Stimulated activated CD4-positive, alpha-beta T cell treated with anti-CD3 and anti-CD28 coated beads, TNF-alpha, amount 100 ng/mL, for 24 hours (primary cell): ENCODE measurements at places on chromosomes 1 and 21.
A peak's percentile ranks its signal among the peaks of the same experiment; 100 is the strongest.

DNA sequence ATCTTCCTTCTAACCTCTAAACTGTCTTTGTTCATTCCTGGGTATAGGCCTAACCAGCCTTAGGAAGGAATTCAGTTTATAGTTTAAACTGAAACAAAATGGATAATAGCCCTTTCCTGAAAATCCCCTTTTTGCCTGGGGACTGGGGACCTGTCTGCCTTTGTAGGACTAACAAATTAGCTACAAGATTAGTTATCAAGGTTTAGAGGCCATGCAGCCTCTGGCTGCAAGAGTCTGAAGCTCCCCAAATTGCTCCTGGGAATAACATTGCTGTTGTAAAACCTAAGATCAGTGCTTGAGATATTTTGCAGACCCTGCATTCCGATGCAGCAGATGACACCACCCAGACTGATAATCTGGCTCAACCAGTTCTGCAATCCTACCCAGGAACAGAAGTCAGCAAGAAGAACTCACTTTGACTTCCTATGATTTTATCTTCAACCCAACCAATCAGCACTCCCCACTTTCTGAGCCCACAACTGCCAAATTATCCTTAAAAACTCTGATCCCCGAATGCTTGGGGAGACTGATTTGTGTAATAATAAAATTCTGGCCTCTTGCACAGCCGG, 96.6 kb upstream of the ETV3 start:
- no peak for DNase-seq

DNA sequence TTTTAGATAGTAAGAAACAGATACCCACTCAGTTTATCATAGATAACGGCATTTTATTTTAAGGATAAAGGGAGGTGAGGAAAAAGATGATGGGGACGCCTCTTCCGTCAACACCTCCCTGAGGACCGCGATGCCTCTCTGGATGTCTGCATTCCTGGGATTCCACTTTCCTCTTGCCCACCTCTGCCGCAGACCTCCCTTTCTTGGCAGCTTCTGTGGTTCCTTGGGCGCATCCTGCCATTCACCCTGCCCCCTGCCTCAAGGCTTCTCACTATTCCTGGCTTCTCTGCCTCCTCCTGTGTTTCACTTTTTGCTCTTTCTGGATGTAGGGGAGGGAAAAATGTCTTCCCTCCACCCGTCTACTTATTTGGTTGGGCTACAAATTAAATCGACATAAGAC, 19.9 kb downstream of the HUNK start:
- DNase-seq = no peak

GRCh38 chr21:37446552-37446951, 80.0 kb downstream of the DYRK1A start:
- no peak for DNase-seq

DNA sequence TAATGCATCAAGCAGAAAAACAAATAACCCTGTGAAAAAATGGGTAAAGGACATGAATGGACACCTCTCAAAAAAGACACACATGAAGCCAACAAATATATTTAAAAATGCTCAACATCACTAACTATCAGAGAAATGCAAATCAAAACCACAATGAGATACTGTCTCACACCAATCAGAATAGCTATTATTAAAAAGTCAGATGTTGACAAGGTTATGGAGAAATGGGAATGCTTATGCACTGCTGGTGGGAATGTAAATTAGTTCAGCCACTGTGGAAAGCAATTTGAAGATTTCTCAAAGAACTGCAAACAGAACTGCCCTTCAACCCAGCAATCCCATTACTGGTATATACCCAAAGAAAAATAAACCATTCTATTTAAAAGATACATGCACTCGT, 86.6 kb upstream of the TNFSF4 start:
- no peak for DNase-seq

GRCh38 chr1:9420835-9421532, 118.3 kb upstream of the SLC25A33 start:
- no peak for DNase-seq

- DNase-seq = no peak
Observed at GRCh38 chr21:16176570-16176969, 446.8 kb downstream of the USP25 start.

DNA sequence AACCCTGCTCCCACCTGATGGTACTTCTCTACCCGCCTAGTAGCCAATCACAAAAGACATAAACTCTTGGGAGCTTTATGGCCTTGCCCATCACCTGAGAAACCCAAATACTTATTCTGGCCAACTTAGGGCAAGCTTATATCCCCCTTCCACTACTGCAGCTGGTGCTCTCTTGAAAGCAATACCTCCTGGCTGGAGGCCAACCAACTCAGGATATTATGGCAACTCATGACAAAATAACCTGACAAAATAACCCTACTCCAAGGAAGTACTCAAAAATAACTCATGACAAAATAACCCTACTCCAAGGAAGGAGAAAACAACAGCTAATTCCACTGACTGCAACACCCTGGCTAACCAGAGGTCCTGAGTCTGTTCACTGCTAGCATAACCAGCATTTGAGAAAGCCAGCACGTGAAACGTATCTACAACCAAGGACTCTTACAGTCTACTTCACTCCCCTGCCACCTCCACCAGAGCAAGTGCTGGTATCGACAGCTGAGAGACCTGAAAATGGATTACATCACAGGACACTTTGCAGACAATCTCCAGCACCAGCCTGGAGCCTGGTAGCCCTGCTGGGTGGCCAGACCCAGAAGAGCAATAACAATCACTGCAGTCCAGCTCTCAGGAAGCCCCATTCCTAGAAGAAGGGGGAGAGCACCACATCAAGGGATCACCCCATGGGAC, 179.9 kb downstream of the COL24A1 start:
- DNase-seq = no peak

GRCh38 chr1:116365857-116366256, 7.2 kb upstream of the ATP1A1 start:
- no peak for DNase-seq

DNA sequence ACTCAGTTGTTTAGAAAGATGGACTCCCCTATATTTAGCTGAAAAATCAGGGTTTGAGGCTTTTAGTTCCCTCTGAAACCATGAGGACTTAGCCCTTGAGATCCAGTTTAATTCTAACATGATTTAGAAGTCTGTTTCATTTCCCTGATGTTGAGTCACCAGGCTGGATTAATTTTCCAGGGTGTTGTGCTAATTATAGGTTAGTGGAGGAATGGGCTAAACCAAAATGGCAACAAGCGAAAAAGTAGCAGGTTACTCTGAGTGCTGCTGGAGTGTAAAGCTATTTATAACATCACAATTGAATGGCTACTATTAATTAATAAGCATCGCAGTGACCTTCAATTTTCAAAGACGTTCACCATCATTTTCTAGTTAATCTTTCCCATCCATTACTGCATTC, 15.5 kb upstream of the USP24 start:
- no peak for DNase-seq

GRCh38 chr1:211788626-211789025, 41.9 kb downstream of the LPGAT1 start:
- DNase-seq = no peak

GRCh38 chr1:16012590-16013219, 5.1 kb downstream of the HSPB7 start:
- peak; percentile 40 for DNase-seq

DNA sequence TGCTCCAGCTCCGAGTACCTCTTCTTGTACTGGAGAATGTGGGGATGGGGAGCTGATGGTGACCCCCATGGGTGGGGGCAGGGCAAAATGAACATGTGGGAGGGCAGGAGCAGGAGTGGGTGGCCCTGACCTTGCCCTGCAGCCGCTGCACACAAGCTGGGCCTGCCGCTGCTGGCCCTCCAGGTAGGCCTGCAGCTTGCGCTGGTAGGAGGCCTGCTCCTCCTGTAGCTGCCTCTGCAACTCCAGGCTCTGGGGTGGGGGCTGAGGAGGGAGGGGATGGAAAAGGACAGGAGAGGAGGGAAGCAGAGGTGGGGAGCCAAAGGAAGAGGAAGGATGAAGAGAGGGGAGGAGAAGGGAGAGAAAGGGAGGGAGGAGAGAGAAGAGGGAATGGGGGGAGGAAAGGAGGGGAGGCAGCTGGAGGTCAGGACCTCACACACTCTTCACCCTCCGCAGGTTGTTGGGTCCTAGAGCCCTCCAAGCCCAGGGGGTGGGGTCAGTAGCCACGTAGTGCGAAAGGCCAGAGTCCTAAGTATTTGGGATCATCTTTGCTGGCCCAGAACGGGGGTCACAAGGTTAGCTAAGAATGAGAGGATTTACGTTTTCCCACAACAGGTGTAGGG, 22.9 kb downstream of the RNU1-1 start:
- DNase-seq = no peak

DNA sequence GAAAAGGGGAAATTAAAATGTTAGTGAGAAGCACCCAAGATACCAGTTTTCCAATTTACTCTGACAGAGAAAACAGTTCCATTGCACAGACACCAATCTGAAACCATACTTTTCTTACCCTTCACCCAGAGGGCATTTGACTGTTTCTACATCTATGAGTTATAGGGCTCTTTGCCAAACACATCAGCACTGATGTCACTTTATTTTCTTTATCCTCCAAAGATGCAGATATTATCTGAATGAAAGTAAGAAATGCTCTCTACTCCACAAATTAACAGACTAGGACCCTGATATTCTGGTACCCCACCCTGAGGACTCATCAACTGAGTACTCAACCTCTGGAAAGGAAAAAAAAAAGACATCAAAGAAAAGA, 24.2 kb upstream of the PEX19 start:
- DNase-seq = no peak
